SK-N-SH (cell line): ENCODE measurements at places on chromosomes 7 and 10. TPM values are rescaled to one million over a fixed set of nuclear protein-coding genes. Genes with fewer than 3 reads are reported as not detected.

Gene GIMAP1
- polyA plus RNA-seq: not detected in 2 replicates

Gene RARRES2
- polyA plus RNA-seq: 0.26 and 0.43 TPM in 2 replicates

Gene SLC39A12
- not detected in 2 replicates for polyA plus RNA-seq

DNA sequence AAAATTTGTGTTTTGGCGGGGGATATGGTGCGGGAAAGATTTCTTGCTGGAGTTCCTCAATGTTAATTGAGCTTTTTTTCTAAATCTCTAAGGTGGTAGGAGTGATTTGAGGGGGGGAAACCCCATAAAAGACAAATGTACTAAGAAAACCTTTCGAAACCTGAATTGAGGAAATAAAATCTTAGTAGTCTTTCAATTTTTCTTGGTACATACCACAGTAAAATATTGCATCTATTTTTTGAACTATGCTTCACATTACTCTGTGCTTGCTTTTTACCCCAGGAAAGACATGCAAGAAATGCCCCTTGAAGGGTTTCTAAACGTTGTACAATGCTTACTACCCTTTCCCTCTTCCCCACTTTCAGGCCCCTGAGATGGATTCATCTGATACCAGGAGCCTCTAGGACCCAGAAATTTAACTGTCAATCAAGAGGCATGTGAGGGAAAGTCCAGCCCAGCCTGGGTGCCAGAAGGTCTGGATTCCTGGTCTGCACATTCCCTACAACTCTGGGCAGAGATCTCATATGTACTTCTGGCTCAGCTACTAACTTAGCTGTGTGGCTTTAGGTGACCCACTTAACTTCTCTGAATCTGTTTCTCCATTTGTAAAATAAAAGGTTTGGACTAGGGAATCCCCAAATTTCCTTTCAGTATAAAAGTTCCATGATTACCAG lies 5.8 kb upstream of the PDCD4 start:
- no peak overlapping the region for H3K27ac ChIP-seq
- H3K4me3 ChIP-seq: no peak overlapping the region
- H3K4me1 ChIP-seq: no peaks in the 10 kb centered on the region
- H3K36me3 ChIP-seq: no peaks in the 10 kb centered on the region

Gene FBXO24
- 0.71 and 0.94 TPM in 2 replicates for polyA plus RNA-seq

Gene PRR15
- 0.36 and 0.49 TPM in 2 replicates for polyA plus RNA-seq

DNA sequence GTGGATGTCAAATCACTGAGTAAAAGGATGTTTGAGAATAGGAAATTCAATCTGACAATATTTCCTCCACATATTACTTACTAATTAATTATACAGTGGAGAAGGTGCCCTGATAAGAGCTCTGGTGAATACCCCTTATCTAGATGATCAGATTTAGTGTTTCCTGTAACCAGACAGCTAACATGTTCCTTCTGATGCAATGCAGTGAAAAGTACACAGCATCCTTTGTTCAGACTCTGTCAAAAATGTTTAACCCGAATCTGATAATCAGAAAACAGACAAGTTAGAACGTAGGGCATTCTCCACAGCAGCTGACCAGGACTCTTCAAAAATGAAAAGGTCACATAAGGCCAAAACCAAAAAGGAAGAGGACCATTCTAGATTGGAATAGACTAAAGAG lies 46.2 kb downstream of the WDR11 start:
- peaks cover 12% of the 10 kb centered on the region for H3K4me1 ChIP-seq
- no peaks in the 10 kb centered on the region for H3K27me3 ChIP-seq
- H3K36me3 ChIP-seq: peaks cover 46% of the 10 kb centered on the region
- H3K27ac ChIP-seq: no peak overlapping the region; the same call in 1 of the 2 replicates

- peaks cover 37% of the 10 kb centered on the region; the same call in 1 of the 2 replicates for H3K4me1 ChIP-seq
- H3K4me3 ChIP-seq: no peak overlapping the region
- H3K27me3 ChIP-seq: no peaks in the 10 kb centered on the region
- no peaks in the 10 kb centered on the region for H3K36me3 ChIP-seq
- no peak for DNase-seq
Measured at GRCh38 chr10:95276367-95277200, 14.2 kb downstream of the PDLIM1 start.

Gene CCDC186
- polyA plus RNA-seq: 1.3 and 1.6 TPM in 2 replicates

DNA sequence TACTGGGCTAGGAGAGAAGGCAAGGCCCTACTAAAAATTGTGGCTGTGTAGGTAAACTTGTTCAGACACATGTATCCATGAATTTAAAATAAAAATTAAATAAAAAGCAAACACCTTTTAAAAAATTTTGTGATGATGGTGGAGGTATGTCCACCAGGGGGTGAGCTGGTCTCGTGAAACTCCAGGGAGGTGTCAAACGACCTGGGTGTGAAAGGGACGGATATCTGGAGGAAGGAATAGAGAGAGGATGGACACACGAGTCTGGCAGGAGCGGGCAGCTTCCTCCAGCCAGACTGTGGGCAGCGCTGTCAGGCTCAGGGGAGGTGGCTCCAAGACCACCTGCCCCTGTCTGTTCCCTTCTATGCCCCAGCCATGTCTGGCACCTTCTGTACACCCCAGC lies 34.8 kb upstream of the DMBT1 start:
- H3K27ac ChIP-seq: no peak overlapping the region
- no peak overlapping the region for H3K4me3 ChIP-seq
- H3K36me3 ChIP-seq: no peaks in the 10 kb centered on the region
- peaks cover 4% of the 10 kb centered on the region; the same call in 1 of the 2 replicates for H3K4me1 ChIP-seq
- H3K27me3 ChIP-seq: no peaks in the 10 kb centered on the region

DNA sequence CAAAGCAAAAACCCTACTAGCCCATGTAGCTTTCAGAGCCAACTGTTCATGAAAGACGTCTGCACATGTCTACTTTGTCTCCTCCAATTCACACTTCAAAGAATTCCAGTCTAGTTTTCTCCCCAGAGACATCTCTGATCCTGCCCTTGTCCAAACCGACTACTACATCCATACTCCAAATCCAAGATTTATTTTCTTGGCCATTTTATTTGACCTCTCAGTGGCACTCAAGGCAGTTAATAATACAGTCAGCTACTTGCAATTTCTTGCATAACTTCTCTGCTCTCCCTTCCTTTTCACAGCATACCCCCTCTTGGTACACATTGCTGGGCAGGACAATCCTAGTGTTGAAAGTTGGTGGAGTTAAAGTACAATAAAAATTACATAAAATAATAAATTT lies 170.9 kb upstream of the INHBA start:
- no peaks in the 10 kb centered on the region for H3K27me3 ChIP-seq
- H3K4me1 ChIP-seq: no peaks in the 10 kb centered on the region; the same call in 1 of the 2 replicates
- DNase-seq: no peak
- no peaks in the 10 kb centered on the region for H3K36me3 ChIP-seq

GRCh38 chr10:46270086-46270811 lies 16.5 kb upstream of the ANTXRL start:
- DNase-seq: no peak
- H3K4me1 ChIP-seq: no peaks in the 10 kb centered on the region
- H3K36me3 ChIP-seq: no peaks in the 10 kb centered on the region
- no peak overlapping the region for H3K4me3 ChIP-seq
- no peak overlapping the region for H3K27ac ChIP-seq

Gene SLIT1
- 0.02 and 0.05 TPM in 2 replicates for polyA plus RNA-seq

Gene AFAP1L2
- polyA plus RNA-seq: 0.54 and 0.70 TPM in 2 replicates

GRCh38 chr10:51620131-51620530 lies 79.3 kb downstream of the CSTF2T start:
- H3K27me3 ChIP-seq: no peaks in the 10 kb centered on the region
- H3K36me3 ChIP-seq: no peaks in the 10 kb centered on the region
- no peaks in the 10 kb centered on the region for H3K4me1 ChIP-seq

DNA sequence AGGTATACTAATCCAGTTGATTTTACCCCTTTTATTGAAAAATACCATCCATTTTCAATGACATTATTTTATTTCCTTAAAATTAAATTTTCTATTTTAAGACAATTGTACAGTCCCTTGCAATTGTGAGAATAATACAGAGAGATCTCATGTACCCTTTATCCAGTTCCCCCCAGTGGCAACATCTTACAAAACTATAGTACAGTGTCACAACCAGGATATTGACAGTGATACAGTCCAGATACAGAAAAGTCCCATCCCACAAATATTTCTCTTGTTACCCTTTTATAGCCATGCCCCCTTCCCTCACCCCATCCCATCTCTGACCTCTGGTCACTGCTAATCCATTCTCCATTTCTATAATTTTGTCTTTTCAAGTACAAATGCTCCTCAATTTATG lies 18.5 kb downstream of the ELFN1 start:
- no peak for DNase-seq
- no peaks in the 10 kb centered on the region for H3K36me3 ChIP-seq
- peaks cover 10% of the 10 kb centered on the region; the same call in 1 of the 2 replicates for H3K4me1 ChIP-seq
- no peak overlapping the region for H3K27ac ChIP-seq
- H3K27me3 ChIP-seq: no peaks in the 10 kb centered on the region

DNA sequence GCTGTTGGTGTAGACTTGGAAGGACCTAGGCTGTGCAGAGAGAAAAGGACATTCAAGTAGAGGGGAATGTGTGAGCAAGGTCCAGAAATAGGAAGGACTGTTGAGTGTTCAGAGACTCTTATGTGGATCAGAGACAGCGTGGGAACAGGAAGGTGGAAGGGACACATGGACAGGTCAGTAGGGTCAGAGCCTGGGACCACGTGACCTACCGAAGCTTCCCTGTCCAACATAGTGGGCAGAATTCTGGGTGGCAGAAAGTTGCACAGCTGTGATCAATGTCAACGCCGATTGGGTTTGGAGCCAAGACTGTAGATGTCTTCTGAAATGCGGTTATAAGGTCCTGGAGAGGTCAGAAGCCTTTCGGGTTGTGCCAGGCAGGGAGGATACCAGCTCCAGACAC lies 195.9 kb upstream of the MKI67 start:
- DNase-seq: no peak
- H3K4me1 ChIP-seq: no peaks in the 10 kb centered on the region
- no peaks in the 10 kb centered on the region for H3K36me3 ChIP-seq
- H3K27ac ChIP-seq: no peak overlapping the region
- no peaks in the 10 kb centered on the region for H3K27me3 ChIP-seq

Gene HHEX
- polyA plus RNA-seq: 0.75 and 1.1 TPM in 2 replicates

DNA sequence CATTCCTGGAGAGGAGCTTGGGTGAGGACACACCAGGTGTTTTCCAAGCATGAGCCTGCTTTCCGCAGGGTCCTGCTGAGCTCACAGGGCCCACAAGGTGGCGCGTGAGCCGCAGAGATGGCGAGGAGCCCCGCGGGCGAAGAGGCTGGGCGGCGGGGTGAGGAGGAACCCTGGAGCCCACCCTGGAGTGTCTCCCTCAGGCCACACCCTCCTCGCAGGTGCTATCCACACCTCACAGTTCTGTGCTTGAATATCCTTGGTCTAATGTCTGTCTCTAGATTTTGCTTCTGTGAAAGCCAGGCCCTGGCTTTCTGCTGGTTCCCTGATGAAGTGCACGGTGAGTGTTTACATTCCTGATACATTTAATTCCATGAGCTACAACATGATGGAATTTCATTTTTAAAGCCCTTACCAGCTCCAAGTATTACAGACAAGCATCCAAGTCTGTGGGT lies 433.6 kb downstream of the ACTR3B start:
- DNase-seq: peak; percentile 74
- no peak overlapping the region for H3K27ac ChIP-seq
- no peaks in the 10 kb centered on the region for H3K27me3 ChIP-seq
- no peaks in the 10 kb centered on the region for H3K36me3 ChIP-seq

GRCh38 chr7:128073671-128074310 lies 42.6 kb upstream of the LRRC4 start:
- peaks cover 5% of the 10 kb centered on the region for H3K36me3 ChIP-seq
- H3K27me3 ChIP-seq: no peaks in the 10 kb centered on the region
- H3K27ac ChIP-seq: no peak overlapping the region
- H3K4me3 ChIP-seq: no peak overlapping the region

GRCh38 chr7:40356871-40357709 lies 222.3 kb downstream of the SUGCT start:
- no peak overlapping the region for H3K4me3 ChIP-seq
- no peaks in the 10 kb centered on the region for H3K36me3 ChIP-seq
- H3K27ac ChIP-seq: peak overlapping the region; percentile 86
- DNase-seq: no peak

Gene CTTNBP2
- not detected in 2 replicates for polyA plus RNA-seq

Gene SERPINE1
- 4,174 and 5,753 TPM in 2 replicates for polyA plus RNA-seq

GRCh38 chr10:68302503-68302823 lies 29.4 kb upstream of the HNRNPH3 start:
- H3K4me1 ChIP-seq: no peaks in the 10 kb centered on the region
- H3K27me3 ChIP-seq: no peaks in the 10 kb centered on the region
- H3K4me3 ChIP-seq: no peak overlapping the region
- no peak for DNase-seq
- no peaks in the 10 kb centered on the region for H3K36me3 ChIP-seq

Gene ARHGEF5
- 0.02 and 0.07 TPM in 2 replicates for polyA plus RNA-seq

- H3K36me3 ChIP-seq: no peaks in the 10 kb centered on the region
- peak overlapping the region; percentile 89 for H3K27ac ChIP-seq
- no peak for DNase-seq
- H3K4me1 ChIP-seq: peaks cover 62% of the 10 kb centered on the region
- H3K4me3 ChIP-seq: peak overlapping the region; percentile 21; the same call in 1 of the 2 replicates
Measured at GRCh38 chr7:108328174-108328651, 128.0 kb downstream of the NRCAM start.

Gene EIF3B
- polyA plus RNA-seq: 140 and 151 TPM in 2 replicates

- H3K4me1 ChIP-seq: peaks cover 9% of the 10 kb centered on the region
- no peak for DNase-seq
- H3K36me3 ChIP-seq: no peaks in the 10 kb centered on the region
- peak overlapping the region; percentile 47; the same call in 1 of the 2 replicates for H3K27ac ChIP-seq
Measured at GRCh38 chr7:134721171-134721570, 58.3 kb upstream of the CALD1 start.

GRCh38 chr7:32318300-32319011 lies 171.7 kb downstream of the LSM5 start:
- no peaks in the 10 kb centered on the region for H3K36me3 ChIP-seq
- DNase-seq: no peak
- no peaks in the 10 kb centered on the region for H3K4me1 ChIP-seq
- H3K27ac ChIP-seq: no peak overlapping the region
- peaks cover 38% of the 10 kb centered on the region for H3K27me3 ChIP-seq
- no peak overlapping the region for H3K4me3 ChIP-seq
